Activated gamma-delta T cell treated with Interleukin-2 at 50 U/mL for 16 hours (primary cell): ENCODE measurements at places on chromosomes 1 and 21.

DNA sequence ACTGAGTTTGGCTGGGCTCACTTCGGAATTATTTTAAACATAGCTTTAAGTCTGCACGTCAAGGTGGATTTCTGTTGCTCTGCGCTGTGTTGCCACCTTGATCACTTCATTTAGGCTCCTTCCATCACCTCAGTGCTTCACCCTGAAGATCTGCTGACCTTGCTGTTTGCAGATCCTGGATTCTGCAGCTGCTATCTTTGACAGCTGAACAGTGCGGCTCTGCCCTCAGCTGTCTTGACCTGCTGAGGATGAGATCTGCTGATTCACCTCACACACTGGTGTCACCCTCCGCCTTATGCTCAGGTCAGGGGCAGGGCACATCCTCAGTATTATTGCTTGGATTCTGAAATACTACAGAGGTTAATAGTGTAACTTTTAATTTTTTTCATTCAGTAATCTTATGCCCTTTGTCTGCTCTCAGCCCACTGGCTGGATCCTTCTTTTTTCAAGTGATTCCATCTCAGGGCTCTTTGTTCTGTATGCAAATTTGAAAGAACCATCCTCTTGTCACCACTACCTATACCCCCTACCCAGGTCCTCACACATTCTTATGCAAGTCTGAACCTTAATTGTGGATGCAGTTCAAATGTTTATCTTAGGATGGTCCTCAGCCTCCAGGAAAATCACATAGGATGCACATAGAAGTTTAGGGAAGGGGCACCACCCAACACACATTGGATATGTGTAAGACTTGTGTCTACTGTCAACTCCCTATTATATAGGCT is 364.0 kb downstream of the OLFM3 start:
- no peak for DNase-seq

GRCh38 chr1:59309795-59310548 is 13.1 kb downstream of the FGGY start:
- DNase-seq, result no peak

DNA sequence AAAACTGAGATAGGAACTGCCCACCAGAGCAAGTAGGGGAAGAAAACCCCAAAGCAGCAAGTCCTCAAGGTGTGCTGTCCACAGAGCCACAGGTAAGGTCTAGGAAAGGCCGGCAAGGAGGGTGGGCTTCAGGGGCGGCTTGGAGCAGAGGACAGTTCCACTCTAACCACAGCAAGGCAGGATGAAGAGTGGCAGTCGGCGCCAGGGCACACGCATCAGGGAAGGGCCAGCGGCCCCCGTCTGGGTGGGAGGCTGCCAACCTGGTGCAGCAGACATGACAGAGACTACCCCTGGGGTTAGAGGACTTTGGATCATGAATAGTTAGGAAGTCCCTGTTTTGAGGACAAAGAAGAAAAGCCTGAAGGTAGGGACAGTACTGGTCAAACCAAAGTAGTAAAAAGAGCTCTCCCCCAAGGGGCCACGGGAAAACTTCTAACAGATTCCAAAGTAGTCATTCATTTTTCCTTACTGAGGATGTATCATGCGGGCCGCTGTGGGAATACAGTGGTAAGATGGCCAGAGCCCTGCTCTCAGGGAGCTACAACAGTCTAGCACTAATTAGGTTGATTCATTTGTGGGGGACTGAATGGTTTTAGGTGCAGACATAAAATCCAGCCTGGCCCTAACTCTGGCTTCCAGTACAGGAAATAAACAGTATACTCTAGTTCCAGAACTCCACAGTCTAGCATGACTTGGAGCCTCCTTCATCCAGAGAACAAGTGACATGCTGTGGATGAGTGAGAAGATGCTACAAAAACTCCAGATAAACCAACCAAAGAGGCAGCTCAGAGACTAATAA is 3.5 kb upstream of the RAP1GAP start:
- DNase-seq, result no peak

DNA sequence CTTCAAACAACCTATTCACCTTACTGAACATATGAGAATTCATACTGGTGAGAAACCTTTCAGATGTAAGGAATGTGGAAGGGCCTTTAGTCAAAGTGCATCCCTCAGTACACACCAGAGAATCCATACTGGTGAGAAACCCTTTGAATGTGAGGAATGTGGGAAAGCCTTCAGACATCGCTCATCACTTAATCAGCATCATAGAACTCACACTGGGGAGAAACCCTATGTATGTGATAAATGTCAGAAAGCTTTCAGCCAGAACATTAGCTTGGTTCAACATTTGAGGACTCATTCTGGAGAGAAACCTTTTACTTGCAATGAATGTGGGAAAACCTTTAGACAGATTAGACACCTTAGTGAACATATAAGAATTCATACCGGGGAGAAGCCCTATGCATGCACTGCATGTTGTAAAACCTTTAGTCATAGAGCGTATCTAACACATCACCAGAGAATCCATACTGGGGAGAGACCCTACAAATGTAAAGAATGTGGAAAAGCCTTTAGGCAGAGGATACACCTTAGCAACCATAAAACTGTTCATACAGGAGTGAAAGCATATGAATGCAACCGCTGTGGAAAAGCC is 13.2 kb upstream of the EXO5 start:
- no peak for DNase-seq

- no peak for DNase-seq
These were observed 156.8 kb upstream of the HOOK1 start for GRCh38 chr1:59657873-59658465.

GRCh38 chr1:222034790-222035189 is 292.9 kb upstream of the DUSP10 start:
- DNase-seq, result no peak

DNA sequence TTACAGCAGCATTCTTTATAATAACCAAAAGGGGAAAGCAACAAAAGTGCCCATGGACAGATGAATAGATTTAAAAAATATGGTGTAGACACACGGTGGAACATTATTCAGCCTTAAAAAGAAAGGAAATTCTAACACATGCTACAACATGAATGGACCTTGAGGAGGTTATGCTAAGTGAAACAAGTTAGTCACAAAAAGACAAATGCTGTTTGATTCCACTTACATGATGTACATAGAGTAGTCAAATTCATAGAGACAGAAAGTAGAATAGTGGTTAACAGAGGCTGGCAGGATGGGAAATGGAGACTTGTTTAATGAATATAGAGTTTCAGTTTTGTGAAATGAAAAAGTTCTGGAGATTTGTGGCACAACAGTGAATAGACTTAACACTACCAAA is 151.4 kb downstream of the CYYR1 start:
- no peak for DNase-seq

DNA sequence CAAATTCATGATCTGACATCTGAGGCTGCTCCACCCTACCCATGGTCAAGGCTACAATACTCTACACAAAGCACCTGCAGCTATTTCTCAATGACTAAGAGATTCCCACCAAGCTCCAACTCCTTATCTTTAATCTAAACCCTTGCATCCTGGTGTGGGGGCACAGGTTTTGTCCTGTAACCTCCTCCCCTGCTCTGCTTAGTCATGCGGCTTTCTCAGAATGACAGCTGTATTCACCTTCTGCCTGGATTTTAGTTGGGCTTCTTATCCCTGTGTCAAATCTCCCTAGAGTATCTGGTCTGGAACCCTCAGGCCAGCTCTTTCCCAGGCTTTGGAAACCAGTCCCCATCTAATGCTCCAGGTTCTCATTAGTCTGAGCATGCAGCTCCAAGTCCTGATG is 159.0 kb downstream of the BARHL2 start:
- no peak for DNase-seq

DNA sequence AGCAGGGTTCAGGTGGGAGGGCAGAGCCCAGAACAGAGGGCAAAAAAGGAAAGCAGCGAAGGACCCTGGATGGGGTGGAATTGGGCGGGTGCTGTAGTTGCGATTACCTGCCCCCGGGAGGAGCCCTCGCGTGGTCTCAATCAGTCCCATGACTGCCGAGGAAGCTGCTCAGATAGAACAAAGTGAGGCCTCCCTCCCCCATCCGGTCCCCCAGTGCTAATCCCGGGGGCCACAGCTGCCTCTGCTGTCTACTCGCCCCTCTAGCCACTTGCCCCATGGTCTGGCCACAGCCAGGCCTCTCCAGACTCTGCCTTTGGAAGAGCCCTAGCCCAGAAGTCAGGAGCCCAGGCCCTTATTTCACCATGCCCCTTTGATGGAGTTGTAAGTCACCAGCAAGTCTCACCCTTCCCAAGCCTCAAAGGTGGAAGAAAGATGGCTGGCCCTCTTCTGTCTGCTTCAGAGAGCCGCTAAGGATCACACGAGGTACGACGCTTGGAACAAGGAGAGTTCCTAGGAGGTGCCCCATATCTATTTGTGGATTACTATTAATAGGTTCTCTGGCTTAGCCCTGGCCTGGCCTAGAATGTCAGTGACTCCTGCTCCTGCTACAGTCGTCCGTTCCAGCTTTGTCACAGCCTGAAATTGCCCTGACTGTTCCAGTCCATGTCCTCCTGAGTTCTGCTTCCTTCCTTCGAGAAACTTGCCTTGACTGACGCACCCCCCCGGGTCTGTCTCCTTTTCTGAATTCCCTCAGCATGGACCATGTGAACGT is 16.4 kb downstream of the ECHDC2 start:
- DNase-seq, result no peak

GRCh38 chr21:38639571-38640354 is 141.5 kb upstream of the ERG start:
- DNase-seq, result no peak

- DNase-seq, result no peak
These were observed 3.0 kb downstream of the COL6A2 start for GRCh38 chr21:46100906-46101305.

- no peak for DNase-seq
These were observed 26.2 kb upstream of the CAP1 start for GRCh38 chr1:40014253-40014706.

DNA sequence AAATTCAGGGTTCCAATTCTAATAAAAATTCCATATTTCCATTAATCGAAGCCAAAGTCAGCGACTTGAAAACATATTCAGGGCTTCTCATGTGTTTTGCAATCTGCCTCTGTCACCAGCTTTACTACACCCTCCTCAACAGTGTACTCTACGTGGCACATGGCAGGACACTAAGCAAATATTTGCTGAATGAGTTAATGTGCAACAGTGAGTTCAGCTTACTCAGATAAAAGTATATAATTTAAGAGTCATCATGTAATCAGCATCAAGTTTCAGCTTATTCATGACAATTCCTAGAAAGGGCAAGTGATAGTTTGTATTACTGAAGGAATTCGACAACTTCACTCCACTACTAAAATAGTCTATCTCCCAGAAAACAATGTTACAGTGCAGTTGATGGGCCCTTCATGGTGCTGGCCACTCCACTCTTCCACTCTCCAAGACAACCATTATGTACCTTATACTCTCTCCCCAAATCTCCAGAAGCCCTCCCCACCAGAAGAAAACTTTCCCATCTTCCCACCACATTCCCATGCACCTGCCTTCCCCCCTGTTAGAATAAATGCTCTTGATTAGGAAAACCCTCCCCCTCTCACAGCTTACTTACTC is 97.3 kb downstream of the TTLL7 start:
- no peak for DNase-seq

DNA sequence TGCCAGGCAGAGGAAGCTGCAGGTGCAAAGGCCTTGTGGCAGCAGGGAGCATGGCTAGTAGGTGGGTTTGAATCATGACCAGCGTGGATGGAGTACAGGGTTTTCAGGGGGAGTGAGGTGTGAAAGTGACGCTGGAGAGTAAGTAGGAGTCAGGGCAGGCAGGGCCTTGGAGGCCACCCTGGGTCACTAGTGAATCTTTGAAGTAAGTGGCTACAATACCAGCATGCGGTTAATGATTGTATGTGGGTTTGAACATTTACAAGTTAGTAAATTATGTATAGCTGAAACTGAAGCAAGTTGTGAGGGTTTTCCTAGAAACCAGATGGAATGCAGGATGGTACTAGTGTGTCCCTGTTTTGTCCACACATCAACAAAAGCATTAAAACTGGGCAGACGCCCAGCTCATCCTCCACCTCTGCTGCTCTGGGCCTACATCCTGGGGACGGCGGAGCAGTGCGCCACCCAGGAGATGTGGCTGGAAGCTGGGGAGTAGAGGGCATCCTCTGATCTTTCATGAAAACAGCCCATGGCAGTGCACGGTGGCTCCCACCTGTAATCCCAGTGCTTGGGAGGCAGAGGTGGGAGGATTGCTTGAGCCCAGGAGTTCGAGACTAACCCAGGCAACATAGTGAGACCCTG is 41.2 kb upstream of the B3GALNT2 start:
- DNase-seq, result no peak

DNA sequence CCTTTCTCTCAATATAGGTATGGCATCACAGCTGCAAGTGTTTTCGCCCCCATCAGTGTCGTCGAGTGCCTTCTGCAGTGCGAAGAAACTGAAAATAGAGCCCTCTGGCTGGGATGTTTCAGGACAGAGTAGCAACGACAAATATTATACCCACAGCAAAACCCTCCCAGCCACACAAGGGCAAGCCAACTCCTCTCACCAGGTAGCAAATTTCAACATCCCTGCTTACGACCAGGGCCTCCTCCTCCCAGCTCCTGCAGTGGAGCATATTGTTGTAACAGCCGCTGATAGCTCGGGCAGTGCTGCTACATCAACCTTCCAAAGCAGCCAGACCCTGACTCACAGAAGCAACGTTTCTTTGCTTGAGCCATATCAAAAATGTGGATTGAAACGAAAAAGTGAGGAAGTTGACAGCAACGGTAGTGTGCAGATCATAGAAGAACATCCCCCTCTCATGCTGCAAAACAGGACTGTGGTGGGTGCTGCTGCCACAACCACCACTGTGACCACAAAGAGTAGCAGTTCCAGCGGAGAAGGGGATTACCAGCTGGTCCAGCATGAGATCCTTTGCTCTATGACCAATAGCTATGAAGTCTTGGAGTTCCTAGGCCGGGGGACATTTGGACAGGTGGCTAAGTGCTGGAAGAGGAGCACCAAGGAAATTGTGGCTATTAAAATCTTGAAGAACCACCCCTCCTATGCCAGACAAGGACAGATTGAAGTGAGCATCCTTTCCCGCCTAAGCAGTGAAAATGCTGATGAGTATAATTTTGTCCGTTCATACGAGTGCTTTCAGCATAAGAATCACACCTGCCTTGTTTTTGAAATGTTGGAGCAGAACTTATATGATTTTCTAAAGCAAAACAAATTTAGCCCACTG is 11.5 kb downstream of the HIPK1 start:
- peak; percentile 29 for DNase-seq

DNA sequence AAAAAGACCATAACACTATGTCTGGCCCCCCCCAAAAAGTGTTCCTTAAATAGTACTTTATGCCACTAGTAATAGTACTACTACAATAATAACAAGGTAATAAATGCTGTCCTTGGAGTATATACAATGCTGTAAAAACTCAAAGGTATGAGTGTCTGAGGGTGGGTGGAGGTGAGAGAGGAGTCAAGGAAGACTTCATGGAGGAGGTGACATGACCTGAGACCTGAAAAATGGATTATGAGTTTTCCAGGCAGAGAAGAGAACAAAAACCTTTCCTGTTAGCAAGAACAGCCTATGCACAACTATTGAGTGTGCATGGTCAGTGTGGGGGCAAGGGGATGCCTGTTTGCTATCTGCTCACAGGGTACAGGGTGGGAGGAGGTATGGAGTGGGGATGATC is 290.2 kb upstream of the USP24 start:
- DNase-seq, result no peak

GRCh38 chr1:86914601-86914997 is at the start of gene HS2ST1:
Gene HS2ST1 (plus strand): TSS chr1:86914635.
- no peak for DNase-seq

GRCh38 chr1:47444562-47445465 is 7.0 kb downstream of the FOXD2 start:
- DNase-seq, result no peak

GRCh38 chr21:42861311-42861847 is 18.0 kb downstream of the WDR4 start:
- DNase-seq, result no peak

GRCh38 chr1:13798120-13798519 is 98.1 kb downstream of the PRDM2 start:
- DNase-seq, result no peak

GRCh38 chr21:29943885-29944284 is 4.1 kb upstream of the GRIK1 start:
- no peak for DNase-seq
